NCI-H524 (cell line): ENCODE measurements at places on chromosomes 4 and X.
A peak's percentile ranks its signal among the peaks of the same experiment; 100 is the strongest.

DNA sequence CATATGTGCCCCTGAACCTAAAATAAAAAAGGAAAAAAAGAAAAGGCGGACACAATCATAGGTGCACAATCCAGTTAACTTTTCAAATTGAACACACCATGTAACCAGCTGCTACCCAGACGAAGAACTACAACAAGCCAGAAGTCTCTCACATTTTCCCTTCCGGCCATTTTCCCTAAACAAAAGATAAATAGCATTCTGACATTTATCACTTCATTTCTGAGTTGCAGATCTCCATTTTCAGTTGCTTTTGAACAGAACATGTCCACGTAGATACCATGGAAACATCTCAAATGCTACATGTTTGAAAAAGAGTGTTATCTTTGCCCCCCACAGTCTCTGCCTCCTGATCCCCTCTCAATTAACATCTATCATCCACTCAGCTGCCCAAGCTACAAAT is 29.2 kb upstream of the CABS1 start:
- DNase-seq: no peak

- DNase-seq: no peak
Observed at GRCh38 chrX:39996536-39996935, 101.2 kb downstream of the BCOR start.

DNA sequence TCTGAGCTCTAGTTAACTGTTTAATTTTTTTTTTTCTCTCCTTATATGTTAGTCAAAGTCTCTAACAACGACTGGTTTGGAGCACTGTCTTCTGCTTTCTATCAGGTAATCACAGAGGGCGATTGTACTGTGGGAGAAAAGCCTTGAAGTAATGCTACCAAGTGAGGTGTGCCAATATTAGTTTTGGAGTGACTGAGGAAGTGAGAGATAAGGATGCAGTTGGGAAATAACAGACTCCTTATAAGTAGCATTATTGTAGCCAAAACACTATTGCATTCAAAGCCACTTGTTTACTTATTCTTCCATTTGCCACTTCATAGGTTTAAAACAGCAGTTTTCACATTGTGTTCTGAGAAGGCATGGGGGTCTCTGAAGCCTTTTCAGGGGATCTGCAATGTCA is 79.1 kb upstream of the SLC6A14 start:
- DNase-seq: no peak

GRCh38 chr4:19224820-19225219 is 1026.9 kb upstream of the SLIT2 start:
- DNase-seq: peak; percentile 52

GRCh38 chr4:99574530-99575324 is at the start of gene MTTP:
TSS of gene MTTP (plus strand) at chr4:99574824. CDS start at chr4:99574910, 86 bp downstream.
- no peak for DNase-seq

- DNase-seq: no peak
Observed at GRCh38 chr4:2246384-2247127, 4.6 kb upstream of the HAUS3 start.

GRCh38 chr4:26719954-26720552 is 136.2 kb downstream of the TBC1D19 start:
- peak; percentile 16 for DNase-seq
